NCI-H2171 treated with DMSO at 0.1 percent for 48 hours (cell line): ENCODE measurements at places on chromosomes 11 and 22.

- no peak for DNase-seq
Measured at GRCh38 chr11:66800720-66801428, 42.4 kb upstream of the RCE1 start.

DNA sequence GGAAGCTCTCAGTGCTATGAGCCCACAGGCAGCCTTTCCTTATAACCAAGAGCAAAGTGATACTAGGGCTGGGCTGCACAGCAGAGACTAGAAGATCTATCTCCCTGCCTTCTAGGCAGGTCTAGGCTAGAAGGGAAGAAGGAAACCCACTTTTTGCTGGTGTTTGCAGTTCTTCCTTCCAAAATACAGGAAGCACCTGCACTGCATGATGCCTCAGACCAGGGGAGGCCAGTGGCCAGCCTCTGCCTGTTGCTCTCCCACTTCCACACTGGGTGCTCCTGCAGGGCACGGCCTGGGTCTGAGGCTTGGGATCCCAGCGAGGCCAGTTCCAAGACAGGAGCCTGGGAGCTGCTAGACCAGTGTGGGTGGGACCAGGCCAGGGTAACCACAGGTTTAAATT, 6.0 kb upstream of the UCP3 start:
- DNase-seq, result no peak

GRCh38 chr11:22466809-22467208, 128.6 kb downstream of the SLC17A6 start:
- DNase-seq, result no peak

DNA sequence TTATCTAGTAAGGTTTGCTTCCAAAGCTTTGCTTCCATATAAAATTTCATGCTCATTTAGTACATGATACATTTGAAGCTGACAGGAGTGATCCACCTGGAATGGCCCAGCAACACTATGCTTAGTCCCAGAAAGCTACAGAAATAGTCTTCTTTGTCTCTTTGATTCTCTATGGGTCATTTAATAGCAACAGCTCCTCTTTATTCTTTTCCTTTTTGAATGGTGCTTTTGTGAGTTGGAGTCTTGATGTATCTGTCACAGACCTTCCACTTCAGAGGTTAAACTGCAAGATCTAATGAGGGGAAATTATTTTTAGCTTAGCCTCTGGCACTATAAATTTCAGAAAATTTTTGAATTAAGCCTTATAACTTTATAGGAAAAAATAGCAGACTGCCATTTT, 509.5 kb downstream of the KCNA4 start:
- no peak for DNase-seq

DNA sequence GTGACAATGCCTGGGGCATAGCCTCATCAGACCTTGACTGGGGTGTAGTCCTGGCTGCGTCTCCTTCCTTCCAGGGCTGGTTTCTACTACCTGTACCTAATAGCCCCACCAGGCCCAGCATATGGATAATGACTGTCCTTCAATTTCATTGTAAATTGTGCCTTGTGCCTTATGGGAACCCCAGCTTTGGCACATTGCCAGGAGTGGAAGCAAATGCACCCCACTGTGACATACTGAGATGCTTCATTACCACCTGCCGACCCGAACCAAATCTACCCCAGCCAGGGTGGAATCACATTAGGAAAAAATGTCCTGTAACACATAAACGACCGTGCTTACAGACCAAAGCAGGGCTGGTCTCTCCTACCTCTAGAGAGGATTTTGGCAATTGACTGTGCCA, 7.3 kb downstream of the TOP3B start:
- DNase-seq, result peak; percentile 51

GRCh38 chr11:56716379-56716854, 17.5 kb downstream of the OR9G1 start:
- no peak for DNase-seq

DNA sequence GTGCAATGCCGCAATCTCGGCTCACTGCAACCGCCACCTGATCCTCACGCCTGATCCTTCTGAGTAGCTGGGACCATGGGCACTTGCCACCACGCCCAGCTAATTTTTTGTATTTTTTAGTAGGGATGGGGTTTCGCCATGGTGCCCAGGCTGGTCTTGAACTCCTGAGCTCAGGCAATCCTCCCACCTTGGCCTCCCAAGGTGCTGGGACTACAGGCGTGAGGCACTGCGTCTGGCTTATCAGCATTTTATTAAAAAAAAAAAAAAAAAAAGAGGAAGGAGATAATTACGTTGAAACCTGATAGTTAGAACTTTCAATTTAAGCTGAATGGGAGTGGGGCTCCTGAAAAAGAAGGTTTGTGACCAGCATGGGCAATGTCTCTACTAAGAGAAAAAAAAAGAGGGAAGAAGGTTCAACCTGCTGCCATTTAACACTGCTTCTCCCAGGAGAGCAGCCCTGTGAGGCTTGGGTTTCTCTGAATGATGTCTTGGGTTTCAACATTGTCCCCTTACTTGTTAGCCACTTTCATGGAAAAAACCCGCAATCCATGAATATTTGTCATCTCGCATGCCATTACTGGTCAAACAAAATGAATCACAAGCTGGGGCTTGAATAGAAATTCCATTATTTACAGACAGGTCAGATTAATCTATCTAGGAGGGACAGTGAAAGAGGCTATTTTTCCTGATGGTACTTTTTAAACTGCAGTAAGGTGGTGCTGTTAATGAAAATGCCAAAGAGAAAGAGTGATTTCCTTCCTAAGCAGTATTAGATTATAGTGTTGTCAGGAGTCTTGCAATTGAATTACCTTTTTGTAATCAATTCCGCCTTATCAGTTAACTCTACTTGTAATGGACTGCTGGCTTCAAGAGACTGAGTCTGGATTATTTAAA, 72.5 kb downstream of the PACS1 start:
- DNase-seq, result peak; percentile 79

- no peak for DNase-seq
Measured at GRCh38 chr22:45154383-45154782, 9.3 kb upstream of the NUP50 start.

DNA sequence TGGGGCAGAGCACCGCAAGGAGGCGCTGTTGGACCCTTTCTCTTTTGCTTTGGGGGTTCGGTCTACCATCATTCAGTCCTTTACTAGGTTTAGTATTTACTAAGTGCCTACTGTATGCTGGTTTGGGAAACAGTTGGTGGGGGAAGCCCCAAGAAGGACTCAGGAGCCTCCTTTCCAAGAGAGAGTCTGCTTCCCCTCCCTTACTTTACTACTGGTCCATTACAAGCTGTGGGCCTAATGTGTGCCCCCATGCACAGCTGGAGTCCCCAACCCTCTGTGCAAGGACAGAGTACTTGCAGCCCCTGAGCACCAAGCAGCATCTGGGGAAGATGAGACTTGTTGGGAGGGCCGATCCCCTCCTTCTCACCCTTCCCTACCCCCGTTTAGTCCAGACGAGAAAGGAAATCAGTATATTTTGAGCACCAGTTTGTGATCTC, 876 bp upstream of the UBE2L6 start:
- no peak for DNase-seq

- DNase-seq, result peak; percentile 45
Measured at GRCh38 chr22:43313244-43313889, 29.8 kb downstream of the SCUBE1 start.

- no peak for DNase-seq
Measured at GRCh38 chr22:34036931-34037330, 116.7 kb upstream of the LARGE1 start.

DNA sequence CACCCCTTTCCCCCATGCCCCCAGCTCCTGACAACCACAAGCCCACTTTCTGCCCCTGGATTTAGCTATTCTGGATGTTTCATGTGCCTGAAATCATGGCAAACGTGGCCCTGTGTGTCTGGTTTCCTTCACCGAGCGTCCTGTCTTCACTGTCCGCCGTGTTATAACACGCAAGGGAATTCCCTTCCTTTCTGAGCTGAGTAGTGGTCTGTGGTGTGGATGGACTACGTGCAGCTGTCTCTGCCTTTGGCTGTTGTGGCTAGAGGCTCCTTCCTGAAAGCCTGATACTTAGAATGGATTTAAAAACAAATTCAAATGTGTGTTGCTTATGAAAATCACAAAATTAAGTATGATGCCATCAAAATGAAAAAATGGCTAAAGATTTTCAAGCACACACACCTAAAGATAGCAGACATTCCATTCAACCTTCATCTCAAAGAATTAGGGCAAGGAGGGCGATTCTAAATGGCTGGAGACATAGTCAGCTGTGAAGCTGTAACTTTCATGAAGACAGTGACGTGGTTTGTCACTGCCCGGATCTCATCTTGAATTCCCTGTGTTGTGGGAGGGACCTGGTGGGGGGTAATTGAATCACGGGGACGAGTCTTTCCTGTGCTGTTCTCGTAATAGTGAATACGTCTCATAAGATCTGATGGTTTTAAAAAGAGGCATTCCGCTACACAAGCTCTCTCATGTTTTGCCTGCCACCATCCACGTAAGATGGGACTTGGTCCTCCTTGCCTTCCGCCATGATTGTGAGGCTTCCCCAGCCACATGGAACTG, 30.5 kb downstream of the KCNQ1 start:
- no peak for DNase-seq

- DNase-seq, result no peak
Measured at GRCh38 chr11:27242591-27242990, 120.4 kb downstream of the CCDC34 start.

- no peak for DNase-seq
Measured at GRCh38 chr11:67457453-67457852, 2.3 kb downstream of the CABP4 start.

GRCh38 chr11:65920372-65920802, 1.2 kb downstream of the DRAP1 start:
- DNase-seq, result no peak

DNA sequence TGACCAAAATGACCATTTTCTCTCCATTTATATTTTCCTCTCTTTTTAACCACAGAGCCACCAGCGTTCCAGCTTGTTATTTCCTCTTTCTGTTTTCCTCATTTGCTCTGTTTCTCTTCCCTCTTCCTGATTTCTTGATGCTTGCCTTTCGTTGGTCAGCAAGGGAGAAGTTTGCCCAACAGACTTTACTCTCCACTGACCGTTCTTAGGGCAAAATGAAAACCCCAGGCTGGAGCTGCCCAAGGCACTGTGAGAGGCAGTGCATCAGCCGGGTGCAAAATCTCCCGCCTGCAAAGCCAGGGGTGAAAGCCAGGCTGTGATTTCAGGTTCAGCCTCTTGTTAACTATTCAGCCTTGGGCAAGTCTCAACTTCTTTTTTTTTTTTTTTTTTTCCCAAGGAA, 26.1 kb upstream of the APLP2 start:
- DNase-seq, result no peak

DNA sequence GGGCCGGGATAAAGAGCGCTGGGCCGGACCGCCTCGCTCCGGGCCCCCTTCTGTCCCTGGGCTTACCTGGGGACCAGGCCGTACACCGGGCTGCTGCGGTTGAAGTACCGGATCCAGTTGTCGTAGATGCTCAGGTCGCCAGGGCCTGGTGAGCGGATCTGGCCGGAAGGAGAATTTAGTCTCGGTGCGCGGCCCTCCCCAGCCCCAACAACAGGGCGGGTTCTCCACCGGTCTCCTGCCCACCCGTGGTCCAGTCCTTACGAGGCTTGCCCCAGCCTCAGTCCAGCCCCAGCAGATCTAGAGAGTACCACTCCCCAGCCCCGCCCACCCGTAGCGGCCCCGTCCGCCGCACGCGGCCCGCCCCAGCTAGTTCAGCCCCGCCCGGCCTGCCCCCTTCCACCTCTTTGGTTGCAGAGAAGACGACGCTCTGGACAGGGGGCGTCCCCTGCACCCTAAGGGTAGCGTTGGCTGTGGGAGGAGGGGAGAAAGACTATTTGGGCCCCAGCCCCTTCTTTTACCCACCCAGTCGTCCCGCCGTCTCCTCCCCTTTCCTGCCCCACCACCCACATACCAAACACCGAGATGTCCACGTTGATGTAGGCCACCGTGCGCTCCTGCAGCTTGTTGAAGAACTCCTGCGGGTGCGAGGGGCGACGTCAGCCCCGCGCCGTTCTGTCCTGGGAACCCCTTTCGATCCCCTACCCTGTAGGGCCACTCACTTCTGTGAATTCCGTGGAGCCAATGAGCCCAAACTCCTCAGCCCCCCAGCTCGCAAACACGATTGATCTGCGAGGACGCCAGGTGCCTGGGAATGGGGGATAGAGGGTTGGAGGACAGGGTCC, 6.8 kb downstream of the SAC3D1 start:
- no peak for DNase-seq

DNA sequence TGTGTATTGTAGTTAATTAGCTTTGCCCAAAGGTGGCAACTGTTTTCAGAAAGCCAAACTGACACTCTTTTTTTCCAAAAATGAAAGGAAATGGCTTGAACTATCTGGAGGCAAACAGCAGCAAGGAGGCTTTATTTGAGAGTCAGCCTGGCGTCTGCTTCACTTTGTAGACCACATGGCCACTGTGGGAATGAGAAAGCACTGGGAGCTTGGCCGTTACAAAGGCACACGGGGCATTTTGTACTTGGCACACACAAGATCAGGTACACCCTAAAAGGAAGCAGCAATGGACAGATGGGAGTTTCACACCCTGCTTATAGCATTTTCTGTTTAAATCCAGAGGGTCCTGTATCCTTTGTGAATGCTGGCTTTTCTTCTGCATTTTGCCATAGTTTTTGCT, 126.3 kb downstream of the MPPED2 start:
- no peak for DNase-seq

- DNase-seq, result no peak
Measured at GRCh38 chr22:19865141-19865829, 10.6 kb upstream of the GNB1L start.

DNA sequence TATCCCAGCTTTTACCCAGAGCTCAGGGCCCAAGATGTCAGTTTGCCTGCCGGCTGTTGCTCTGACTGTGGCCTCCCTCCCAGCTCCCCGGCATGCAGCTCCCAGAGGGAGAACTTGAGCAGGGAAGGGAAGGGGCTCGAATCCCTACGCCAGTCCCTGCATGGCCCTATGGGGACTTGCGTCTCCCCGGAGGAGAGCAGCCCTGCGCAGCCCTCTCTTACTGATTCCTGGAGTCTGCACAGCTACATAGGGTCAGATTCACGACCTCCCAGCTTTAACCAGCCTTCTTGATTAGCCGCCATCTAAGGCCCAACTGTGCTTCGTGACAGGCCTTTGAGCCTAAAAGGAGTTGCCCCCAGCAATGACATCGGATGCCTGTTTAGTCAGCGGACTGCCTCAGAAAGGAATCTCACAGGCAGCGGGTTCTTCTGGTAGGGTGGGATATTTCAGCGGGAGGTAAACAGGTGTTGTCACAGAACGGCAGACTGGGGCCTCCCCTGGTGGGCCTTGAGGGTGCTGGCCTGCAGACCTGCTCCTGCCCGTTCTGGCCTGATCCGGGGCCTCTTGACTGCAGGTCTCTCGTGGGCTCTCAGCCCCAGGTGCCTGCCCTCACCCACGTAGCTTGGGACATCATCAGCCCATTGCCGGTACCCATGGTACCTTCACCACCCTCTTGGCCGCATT, 43.8 kb upstream of the KCNQ1OT1 start:
- no peak for DNase-seq

- DNase-seq, result no peak
Measured at GRCh38 chr11:19102521-19102900, 14.5 kb upstream of the ZDHHC13 start.

- DNase-seq, result no peak
Measured at GRCh38 chr11:95359756-95360155, 128.8 kb upstream of the SESN3 start.

DNA sequence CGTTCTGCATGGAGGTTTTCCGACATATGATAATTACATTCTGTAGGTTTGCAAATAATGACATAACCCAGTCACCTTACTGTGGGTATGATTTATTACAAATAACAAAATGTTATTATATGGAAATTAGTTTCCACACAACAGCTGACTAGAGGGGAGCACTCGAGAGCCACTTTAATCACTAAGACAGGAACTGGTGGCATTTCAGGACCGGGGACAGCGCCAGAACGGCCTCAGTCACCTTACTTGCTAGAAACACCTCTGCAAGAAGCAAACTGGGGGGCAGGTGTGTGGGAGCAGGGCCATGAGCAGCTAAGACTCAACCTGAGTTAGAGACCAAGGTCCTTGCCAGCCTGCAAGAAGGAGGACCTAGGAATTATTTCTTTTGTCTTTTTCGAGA, 199.9 kb downstream of the DSCAML1 start:
- DNase-seq, result no peak
